CD4-positive, alpha-beta T cell treated with Interleukin-4 for 4 hours (primary cell): ENCODE measurements at places on chromosomes 2 and 18.

GRCh38 chr18:33194793-33195192 lies 245.7 kb downstream of the CCDC178 start:
- DNase-seq = no peak

- no peak for DNase-seq
Observed at GRCh38 chr2:108409768-108410167, 32.0 kb downstream of the SULT1C4 start.

DNA sequence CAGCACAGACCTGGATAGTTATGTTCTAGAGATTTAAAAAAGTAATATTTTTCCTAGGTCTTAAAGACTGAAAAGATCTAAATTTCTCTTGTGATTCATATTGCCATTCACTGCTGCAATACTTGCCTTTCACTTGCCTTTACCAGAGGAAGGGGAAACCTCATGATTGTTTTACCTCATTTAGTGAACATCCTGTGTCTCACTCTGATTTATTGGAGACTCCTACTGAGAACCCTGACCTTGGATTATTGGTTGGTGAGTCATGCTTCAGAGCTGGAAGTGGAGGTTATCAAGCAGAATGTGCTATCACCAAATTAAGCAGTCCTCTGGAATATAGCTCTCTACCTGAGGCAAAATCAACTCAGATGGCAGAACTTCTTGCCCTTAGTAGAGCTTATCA lies 500.5 kb downstream of the TSN start:
- no peak for DNase-seq

DNA sequence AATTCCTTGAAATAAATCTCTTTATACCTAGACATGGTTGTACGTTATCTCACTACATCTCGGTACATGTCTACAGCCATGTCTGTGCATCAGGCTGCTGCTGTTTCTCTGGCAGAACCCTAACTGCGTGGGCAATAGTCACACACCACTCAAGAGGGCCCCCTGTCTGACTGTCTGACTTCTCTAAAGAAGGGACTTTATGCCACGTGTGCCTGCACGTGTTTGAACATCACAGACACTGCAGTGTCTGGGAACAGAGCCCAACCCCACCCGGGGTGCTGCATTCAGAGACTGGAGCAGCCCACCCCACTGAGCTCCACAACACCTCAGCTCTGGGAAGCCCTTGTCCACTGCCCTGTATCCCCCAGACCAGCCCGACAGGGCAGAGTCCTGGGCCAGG lies 55.0 kb downstream of the KIF1A start:
- DNase-seq = no peak

DNA sequence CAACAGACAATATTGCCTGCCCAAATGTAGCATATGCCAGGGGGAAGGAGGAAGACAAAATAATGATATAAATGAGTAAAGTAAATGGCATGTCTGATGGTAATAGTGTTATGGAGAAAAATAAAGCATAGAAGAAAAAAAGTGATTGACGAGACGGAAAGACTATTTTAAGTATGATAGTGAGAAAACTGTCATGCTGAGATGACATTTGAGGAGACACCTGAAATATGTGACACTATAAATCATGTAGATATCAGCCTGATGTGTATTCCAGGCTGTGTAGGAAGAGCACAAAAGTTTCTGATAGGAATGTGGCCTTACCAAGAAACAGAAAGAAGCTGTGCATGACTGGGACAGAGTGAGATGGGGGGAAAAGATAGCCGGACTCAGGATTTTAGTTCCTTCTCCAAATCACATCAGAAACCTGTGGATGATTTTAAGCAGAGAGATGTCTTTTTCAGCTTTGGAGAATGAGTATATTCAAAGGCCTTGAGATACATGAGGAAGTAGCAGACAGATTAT lies 387.3 kb upstream of the SYT4 start:
- no peak for DNase-seq

- no peak for DNase-seq
Observed at GRCh38 chr2:23649819-23650218, 264.8 kb downstream of the KLHL29 start.

GRCh38 chr2:173989884-173990215 lies 24.7 kb upstream of the SP3 start:
- DNase-seq = no peak

DNA sequence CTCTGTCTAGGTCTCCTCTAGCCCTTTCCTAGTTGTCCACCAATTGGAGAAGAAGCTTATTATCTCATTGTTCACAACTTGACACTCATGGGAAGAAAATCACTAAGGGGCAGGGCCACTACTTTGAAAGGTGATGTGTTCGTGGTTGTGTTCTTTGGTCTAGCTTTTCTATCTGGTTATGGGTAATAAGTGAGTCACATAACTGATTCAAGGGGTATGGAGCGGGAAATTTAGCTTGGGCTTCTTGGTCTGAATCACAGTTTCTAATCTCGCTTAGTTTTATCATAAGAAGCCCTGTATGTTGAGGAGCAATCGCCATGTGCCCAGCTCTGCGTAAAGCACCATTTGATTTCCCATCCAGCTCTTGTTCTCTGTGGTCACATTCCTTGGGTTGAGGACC lies 18.7 kb upstream of the DYTN start:
- DNase-seq = no peak

- DNase-seq = no peak
Observed at GRCh38 chr2:63048367-63049171, 2.1 kb upstream of the OTX1 start.

DNA sequence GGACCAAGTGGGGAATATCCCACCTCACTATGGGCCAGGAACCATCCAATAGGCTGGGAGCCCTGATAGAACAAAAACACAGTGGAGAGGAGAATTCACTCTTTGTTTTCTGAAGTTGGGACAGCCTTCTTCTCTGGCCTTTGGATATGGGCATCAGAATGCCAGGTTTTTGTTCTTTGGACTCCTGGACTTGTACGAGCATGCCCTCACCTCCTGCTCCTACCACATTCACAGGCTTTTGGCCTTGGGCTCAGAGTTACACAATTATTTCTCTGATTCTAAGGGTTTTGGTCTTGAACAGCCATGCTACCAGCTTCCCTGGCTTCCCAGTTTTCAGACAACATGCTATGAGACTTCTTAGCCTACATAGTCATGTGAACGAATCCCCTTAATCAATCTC lies 732.9 kb upstream of the VRK2 start:
- DNase-seq = no peak

- no peak for DNase-seq
Observed at GRCh38 chr2:237574894-237575868, 8.8 kb downstream of the PRLH start.

- peak; percentile 78 for DNase-seq
Observed at GRCh38 chr2:135916207-135916606, 40.0 kb upstream of the MCM6 start.

DNA sequence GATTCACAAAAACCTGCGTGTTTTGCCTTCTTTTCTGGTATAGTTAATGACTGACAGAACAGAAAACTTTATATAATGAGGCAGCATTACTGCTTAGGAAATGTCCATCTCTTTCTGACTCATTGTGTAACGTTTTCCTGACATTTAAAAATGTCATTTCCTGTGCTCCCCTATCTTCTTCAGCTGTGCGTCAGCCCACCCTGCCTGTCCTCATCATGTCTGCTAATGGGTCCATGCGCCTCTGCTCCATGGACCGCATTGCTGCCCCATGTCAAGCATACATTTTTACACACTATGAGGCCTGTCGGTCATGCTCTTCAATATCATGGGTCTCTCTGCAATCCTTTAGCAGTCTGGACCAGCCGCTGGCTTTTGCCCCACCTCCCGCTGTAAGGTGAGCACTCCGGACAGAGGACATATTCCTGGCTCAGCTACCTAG lies 234.3 kb downstream of the CDCA7 start:
- DNase-seq = no peak

GRCh38 chr18:11983592-11983991 lies 2.3 kb downstream of the IMPA2 start:
- DNase-seq = no peak

- no peak for DNase-seq
Observed at GRCh38 chr2:232615339-232615738, 18.1 kb upstream of the EFHD1 start.

GRCh38 chr2:201444746-201445465 lies 6.4 kb downstream of the TRAK2 start:
- no peak for DNase-seq

DNA sequence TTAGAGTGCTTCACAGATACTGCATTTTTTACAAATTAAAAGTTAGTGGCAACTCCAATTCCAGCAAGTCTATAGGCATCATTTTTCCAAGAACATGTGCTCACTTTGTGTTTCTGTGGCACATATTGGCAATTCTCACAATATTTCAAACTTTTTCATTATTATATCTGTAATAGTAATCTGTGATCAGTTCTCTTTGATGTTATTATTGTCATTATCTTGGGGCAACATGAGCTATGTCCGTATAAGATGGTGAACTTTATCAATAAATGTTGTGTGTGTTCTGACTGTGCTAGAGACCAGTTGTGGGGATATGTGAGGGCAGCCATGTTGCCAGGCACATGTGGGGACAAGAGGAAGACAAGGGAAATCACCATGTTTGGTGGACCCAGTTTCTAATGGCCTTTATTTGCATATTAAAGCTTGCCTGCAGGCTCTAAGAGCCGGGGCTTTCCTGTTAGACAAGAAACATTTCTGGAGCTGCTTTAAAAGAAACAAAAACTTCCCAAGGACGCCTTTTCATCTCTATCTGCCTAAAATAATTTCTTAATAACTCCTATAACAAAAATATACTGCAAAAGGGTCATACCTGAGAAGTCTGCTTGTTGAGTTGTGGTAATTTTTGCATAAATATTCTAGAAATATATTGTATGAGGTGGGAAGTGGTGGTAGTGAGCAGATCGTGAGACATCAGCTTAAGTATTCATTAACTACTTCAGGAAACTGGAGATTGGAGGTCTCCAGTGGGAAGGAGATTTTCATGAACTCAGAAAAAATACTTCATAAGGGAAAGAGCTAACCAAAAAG lies 37.2 kb downstream of the KYNU start:
- DNase-seq = no peak

DNA sequence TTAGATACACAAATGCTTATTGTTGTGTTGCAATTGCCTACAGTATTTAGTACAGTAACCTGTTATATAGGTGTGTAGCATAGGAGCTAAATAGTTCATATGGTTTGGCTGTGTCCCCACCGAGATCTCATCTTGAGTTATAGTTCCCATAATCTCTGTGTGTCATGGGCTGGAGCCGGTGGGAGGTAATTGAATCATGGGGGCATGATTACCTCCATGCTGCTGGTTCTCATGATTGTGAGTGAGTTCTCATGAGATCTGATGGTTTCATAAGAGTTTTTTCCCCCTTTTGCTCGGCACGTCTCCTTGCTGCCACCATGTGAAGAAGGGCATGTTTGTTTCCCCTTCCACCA lies 190.5 kb upstream of the SESTD1 start:
- DNase-seq = no peak

DNA sequence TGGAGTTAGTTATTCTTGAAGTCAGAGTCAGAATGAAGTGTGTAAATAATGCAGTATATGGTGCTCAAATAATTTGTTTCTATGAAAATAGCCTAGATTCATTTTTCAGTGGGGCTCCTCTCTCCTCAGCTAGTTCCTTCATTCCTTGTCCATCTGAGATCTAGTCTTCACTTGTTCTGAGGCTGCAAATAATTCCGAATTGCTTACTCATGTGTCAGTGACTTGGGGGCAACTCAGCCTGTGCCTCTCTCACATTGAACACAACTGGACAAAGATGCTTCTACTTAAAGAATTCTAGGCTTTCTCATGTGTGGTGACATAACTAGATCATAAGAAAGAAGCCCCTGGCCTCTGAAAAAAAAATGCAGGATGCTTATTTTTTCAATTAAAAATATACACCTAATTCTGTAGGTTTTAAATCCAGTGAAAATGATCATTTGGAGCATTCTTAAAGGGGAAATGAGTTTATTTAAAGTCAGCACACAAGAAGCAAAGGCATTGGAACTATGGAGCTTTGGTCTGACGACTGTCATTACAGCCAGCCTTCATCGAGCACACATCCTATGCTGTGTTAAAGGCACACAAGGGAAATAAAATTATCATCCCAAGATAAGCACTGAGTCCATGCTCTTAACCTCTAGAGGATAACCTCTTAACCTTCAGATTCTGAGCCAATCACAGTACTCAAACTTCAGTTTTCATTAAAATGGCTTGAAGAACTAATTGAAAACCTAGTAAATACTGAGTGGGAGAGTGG lies 24.8 kb upstream of the SCN7A start:
- no peak for DNase-seq

DNA sequence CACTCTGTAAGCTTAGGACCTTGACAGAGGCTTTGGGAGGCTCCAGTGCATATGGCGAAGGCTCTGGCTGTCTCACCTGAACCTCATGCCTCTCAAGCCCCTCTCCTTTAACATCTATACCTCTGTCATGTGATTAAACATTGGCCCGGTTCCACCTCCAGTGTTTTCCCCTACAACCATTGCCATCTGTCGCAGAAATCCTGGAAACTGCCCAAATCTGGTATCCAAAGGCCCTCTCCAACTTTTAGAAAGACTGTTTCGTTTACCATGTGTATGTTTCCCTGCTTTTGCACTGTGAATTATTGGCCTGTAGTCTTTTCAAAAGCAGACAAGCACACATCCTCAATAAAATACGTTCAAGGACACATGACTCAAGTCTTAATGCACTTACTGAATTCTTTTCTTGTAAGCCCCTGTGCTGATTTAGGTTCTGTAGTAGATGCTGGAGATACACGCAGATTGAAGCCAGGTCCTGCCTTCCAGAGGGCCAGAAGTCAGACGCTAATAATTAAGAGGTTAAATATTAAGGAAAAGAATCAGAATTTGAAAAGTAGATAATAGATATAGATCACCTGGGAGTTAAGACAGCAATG lies 386.4 kb upstream of the SLC14A2 start:
- no peak for DNase-seq

DNA sequence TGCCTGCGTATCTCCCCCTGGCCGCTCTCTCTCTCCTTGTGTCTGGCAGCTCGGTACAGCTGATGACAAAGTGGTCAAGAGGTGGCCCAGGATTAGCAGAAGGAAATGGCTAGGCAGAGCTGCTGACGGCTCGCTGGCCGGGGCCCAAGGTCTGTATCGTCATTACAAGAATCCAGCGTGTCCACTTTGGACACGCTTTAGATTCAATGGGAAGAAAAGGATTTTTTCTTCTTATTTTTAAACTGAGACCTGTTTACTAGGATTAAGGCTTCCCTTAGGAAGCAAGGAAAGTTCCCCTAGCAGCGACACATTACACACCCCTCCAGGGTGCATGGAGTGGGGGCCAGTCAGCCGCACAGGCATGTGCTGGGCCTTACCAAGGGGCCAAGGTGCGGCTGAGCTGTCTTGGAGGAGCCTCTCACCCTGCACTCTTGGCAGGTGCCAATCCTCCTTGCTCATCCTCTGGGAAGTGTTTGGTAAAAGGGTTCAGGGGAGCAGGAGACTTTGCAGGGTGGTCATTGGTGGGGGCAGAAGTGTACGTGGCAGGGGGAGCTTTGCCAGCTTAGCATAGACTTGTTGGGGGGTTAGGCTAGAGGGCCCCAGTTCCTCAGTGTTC lies 76.8 kb downstream of the POLR1A start:
- DNase-seq = no peak

- no peak for DNase-seq
Observed at GRCh38 chr2:69083235-69083748, 70.3 kb downstream of the ANTXR1 start.

DNA sequence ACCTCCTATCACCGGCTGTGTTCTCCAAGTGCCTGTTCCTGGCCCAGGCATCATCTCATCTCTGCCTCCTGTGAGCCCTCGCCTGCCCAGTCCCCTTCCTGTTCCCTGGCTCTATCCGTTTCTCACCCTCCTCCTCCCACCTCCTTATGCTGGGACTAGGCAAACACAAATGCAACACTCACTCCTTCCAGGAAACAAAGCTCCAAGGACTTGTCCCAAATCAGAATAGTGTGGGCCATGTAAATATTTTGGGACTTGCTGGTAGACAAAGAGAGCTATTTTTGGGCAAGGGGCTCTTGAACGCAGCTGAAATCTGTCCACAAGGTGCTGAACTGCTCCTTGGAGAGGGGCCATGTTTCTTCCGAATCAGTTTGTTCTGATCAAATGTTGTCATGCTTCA lies 25.3 kb downstream of the MBP start:
- DNase-seq = no peak
